ENCODE measurements at places on chromosomes 2 and 18. TPM values are rescaled to one million over a fixed set of nuclear protein-coding genes. Genes with fewer than 3 reads are reported as not detected.

The SMAD2 gene
- total RNA-seq = 215 TPM

The SKOR2 gene
- total RNA-seq = not detected

The HES6 gene
- total RNA-seq = 3.3 TPM

The CHST9 gene
- total RNA-seq = not detected

The CNDP1 gene
- total RNA-seq = not detected

The TNFAIP6 gene
- total RNA-seq = not detected

The UGT1A4 gene
- not detected for total RNA-seq

The LIPG gene
- total RNA-seq = 0.50 TPM

Measured in activated CD4-positive, alpha-beta memory T cell treated with anti-CD3 and anti-CD28 coated beads for 36 hours (primary cell).